ENCODE measurements at places on chromosomes 2 and 18. TPM values are rescaled to one million over a fixed set of nuclear protein-coding genes. Genes with fewer than 3 reads are reported as not detected.

DNA sequence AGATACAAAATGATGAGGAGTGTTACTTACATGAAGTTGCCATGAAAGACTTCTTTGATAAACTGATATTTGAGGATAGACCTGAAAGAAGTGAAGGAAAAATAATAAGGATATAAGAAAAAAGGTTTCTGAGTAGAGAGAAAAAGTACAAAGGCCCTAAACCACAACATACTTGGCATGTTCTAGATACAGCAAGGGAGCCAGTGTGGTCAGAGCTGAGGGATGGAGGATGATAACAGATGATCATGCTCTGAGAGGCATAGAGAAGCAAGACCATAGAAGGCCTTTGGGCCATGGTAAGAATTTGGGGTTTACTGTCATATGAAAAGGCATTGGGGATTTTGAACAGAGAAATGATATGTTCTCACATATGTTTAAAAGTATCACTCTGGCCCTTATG lies 424.1 kb upstream of the CHST9 start:
- H3K4me3 ChIP-seq = no peak overlapping the region
- H3K27ac ChIP-seq = no peak overlapping the region
- DNase-seq = no peak
- no peaks in the 10 kb centered on the region for H3K27me3 ChIP-seq
- H3K36me3 ChIP-seq = no peaks in the 10 kb centered on the region

DNA sequence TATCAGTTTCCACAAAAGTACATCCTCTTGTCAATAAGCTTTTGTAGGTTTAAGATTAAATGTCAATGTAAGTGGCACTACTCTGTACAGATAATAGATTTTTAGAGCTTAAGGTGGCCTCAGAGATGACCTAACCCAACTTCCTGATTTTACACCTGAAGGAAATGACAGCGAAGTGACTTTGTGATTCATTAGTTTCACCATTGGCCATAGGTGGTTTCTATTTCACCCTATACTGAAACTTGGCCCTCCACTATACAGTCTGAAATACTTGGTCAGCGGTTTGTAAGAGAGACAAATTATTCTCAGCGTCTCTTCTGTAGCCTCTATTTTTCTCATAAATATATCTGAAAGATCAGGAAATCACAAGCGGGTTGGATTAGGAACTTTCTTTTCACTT lies 330.4 kb upstream of the FAM98A start:
- no peak overlapping the region for H3K4me3 ChIP-seq
- no peak for DNase-seq
- no peak overlapping the region for H3K27ac ChIP-seq
- H3K36me3 ChIP-seq = no peaks in the 10 kb centered on the region

- no peaks in the 10 kb centered on the region for H3K27me3 ChIP-seq
- H3K27ac ChIP-seq = no peak overlapping the region
- DNase-seq = no peak
- no peaks in the 10 kb centered on the region for H3K4me1 ChIP-seq
- H3K4me3 ChIP-seq = no peak overlapping the region
- no peaks in the 10 kb centered on the region for H3K36me3 ChIP-seq
These were observed 148.6 kb downstream of the TWIST2 start for GRCh38 chr2:238996331-238997136.

GRCh38 chr2:236257575-236257974 lies 6.6 kb downstream of the ASB18 start:
- H3K4me1 ChIP-seq = no peaks in the 10 kb centered on the region
- peaks cover 76% of the 10 kb centered on the region for H3K27me3 ChIP-seq
- H3K4me3 ChIP-seq = no peak overlapping the region
- H3K27ac ChIP-seq = no peak overlapping the region

DNA sequence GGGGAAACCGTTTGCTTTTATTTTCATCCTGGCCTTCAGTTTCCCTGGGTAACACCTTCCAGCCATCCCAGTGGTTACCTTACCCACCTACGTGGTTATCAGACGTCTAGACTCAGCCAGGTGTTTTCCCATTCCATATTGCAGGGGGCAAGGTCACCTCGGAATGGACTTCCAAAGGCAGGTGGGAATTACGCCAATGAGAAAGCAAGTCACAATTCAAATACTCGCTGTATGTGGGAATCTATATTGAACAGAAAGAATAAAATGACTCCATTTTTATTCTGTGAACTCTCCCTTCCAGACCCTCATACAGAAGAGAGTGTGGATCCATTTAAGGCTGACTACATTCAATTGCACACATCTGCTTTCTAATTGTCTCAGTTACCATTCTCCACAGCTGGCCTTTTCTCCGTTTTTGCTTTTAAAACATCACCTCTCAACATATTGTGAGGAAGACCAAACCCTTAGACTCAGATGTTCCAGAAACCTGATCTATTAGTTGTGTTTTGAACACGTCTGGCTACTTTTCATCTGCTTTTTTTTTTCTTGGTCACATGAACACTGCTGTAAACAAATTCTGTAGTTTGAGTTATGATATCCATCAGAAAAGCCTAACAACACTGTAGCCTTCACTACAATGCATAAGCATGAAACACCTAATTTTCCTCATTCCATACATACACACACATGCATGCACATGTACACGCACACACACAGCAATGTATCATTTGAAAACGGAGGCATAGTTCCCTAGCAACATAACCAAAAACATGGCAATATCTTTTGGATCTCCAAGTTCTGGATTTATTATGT lies 59.8 kb downstream of the BCL2 start:
- no peaks in the 10 kb centered on the region for H3K27me3 ChIP-seq
- H3K4me3 ChIP-seq = no peak overlapping the region
- no peaks in the 10 kb centered on the region for H3K36me3 ChIP-seq
- H3K27ac ChIP-seq = no peak overlapping the region
- H3K4me1 ChIP-seq = peaks cover 30% of the 10 kb centered on the region

DNA sequence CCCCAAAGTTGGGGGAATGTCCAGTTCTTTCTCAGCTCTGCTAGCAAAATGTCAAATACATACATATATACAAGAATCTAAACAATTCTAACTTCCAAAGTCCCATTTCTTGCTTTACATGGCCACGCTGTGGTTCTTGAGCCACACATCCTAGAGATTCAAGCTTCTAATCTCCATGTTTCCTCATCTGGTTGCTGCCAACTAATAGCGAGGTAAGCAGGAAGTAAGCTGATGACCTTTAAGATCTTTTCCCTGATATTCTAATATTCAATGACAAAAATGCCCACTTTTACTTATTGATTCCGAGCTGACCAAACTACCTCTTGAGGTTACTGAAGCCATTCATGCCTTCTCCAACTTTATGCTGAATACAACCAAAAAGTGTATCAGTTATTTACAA lies 3.3 kb downstream of the VPS54 start:
- H3K27me3 ChIP-seq = no peaks in the 10 kb centered on the region
- no peak overlapping the region for H3K27ac ChIP-seq
- no peak overlapping the region for H3K4me3 ChIP-seq
- H3K4me1 ChIP-seq = peaks cover 26% of the 10 kb centered on the region

- no peak overlapping the region for H3K4me3 ChIP-seq
- H3K27me3 ChIP-seq = no peaks in the 10 kb centered on the region
- peaks cover 35% of the 10 kb centered on the region for H3K4me1 ChIP-seq
- H3K36me3 ChIP-seq = peaks cover 14% of the 10 kb centered on the region
- DNase-seq = no peak
- no peak overlapping the region for H3K27ac ChIP-seq
These were observed 8.9 kb downstream of the GTF3C2 start for GRCh38 chr2:27347641-27348040.

GRCh38 chr2:112160283-112161250 lies 22.4 kb downstream of the FBLN7 start:
- H3K27ac ChIP-seq = no peak overlapping the region
- no peak for DNase-seq
- H3K4me1 ChIP-seq = no peaks in the 10 kb centered on the region
- H3K36me3 ChIP-seq = no peaks in the 10 kb centered on the region
- no peak overlapping the region for H3K4me3 ChIP-seq
- H3K27me3 ChIP-seq = no peaks in the 10 kb centered on the region

GRCh38 chr2:167784084-167784425 lies 463.3 kb downstream of the STK39 start:
- DNase-seq = no peak
- H3K36me3 ChIP-seq = no peaks in the 10 kb centered on the region

- no peak for DNase-seq
- no peak overlapping the region for H3K27ac ChIP-seq
- H3K36me3 ChIP-seq = no peaks in the 10 kb centered on the region
- no peaks in the 10 kb centered on the region for H3K27me3 ChIP-seq
These were observed 173.0 kb upstream of the REV1 start for GRCh38 chr2:99662761-99663341.

- no peak for DNase-seq
- peaks cover 11% of the 10 kb centered on the region for H3K4me1 ChIP-seq
- H3K4me3 ChIP-seq = no peak overlapping the region
- H3K27me3 ChIP-seq = no peaks in the 10 kb centered on the region
- no peaks in the 10 kb centered on the region for H3K36me3 ChIP-seq
- H3K27ac ChIP-seq = no peak overlapping the region
These were observed 68.0 kb downstream of the MAPK4 start for GRCh38 chr18:50627594-50628532.

DNA sequence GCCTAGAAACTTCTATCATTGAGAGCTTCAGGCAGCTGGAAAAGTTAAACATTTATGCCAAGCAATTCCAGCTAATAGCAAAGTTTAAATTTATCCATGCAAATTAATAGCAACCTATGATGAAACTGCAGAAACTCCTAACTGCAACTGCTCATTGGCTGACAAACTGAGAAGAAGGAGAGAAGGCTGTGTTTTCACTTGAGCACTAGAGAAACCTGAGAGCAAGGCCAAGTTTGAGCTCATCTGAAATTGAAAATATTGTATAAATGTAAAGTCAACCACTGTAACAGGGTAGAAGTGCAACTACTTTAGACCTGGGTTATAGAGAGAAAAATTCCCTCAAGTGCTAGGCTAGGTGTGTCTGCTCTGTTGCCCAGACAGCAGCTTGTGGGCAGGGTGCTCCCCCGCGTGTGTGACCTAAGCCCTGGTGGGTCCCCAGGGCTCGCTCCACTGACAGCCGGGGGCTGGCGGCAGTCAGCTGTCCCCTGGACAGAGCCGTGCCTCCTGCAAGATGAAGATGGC lies 50.2 kb downstream of the CABYR start:
- no peak overlapping the region for H3K4me3 ChIP-seq
- H3K36me3 ChIP-seq = peaks cover 6% of the 10 kb centered on the region

DNA sequence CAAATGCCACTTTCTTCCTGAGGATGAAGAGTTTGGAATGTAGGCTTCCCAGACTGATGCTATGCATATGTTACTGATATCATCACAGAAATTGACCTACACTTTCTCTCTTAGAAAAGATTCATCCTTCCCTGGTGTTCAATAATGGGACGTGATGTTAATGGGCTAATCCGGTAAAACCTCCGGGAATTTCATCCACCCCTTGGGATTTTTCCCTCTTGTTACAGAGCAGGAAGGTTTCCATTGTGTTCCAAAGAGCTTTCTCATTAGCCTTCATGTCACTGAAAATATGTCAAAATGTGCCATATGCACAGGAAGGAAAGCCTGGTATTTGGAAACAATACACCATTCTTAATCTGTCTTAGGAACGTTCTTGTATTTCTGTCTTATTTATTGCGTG lies 20.7 kb downstream of the ALPK2 start:
- H3K4me1 ChIP-seq = no peaks in the 10 kb centered on the region
- peaks cover 10% of the 10 kb centered on the region for H3K27me3 ChIP-seq
- H3K4me3 ChIP-seq = no peak overlapping the region
- DNase-seq = no peak
- no peaks in the 10 kb centered on the region for H3K36me3 ChIP-seq

- H3K36me3 ChIP-seq = no peaks in the 10 kb centered on the region
- no peak overlapping the region for H3K4me3 ChIP-seq
- H3K4me1 ChIP-seq = no peaks in the 10 kb centered on the region
- H3K27ac ChIP-seq = no peak overlapping the region
These were observed 251.7 kb downstream of the LRRTM4 start for GRCh38 chr2:77270433-77270832.

DNA sequence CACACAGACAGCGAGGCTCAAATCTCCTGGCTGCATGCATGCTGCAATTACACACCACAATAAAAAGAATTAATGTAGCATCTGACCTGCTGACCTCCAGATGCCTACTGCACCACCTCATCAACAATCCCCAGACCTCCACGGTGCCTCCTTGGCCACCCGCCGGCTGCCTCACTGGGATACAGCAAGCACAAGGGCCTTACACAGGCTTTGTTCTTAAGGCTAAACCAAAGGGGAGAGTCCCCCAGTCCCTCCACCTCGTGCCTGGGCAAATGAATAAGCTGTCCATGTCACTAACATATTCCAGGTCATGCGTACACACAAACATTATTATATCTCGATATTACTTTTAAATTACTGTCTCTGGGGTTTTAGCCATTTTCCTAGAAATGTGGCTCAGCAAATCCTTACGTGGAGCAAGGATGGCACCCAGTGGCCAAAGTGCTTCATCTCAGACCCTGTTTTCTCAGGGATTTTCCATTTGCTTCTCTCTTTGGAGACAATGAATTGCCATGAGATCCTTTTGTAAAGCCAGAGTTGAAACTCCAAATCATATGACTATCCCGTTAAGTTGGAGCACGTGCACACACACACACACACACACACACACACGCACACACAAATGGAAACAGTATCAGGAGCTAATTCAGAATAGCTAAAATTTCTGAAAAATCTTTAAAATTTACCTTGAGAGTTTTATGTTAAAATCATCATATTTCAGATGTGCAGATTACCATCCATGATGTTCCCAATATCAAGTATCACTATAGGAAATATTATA lies 313.8 kb downstream of the PDE11A start:
- no peak overlapping the region for H3K4me3 ChIP-seq
- no peaks in the 10 kb centered on the region for H3K27me3 ChIP-seq
- no peak for DNase-seq
- peaks cover 22% of the 10 kb centered on the region for H3K4me1 ChIP-seq
- no peaks in the 10 kb centered on the region for H3K36me3 ChIP-seq
- H3K27ac ChIP-seq = no peak overlapping the region

DNA sequence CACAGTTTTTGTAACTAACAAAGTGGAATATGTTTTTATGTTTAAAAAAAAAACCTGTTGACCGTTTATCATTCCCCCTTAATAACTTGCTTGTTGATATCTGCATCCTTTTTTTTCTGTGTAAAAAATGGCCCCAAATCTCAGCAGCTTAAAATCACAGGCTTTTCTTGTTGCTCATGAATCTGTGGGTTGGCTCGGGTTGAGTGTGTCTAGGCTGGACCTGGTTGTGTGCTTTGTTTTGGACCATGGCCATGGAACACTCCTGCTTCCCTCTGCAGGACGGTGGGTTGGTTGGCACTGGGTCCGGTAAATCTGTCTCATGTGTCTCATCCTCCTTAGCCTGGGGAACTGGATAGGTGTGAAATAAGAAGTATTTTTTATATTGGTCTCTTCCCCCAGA lies 139.0 kb upstream of the LINC00305 start:
- DNase-seq = no peak
- H3K4me1 ChIP-seq = no peaks in the 10 kb centered on the region
- H3K27me3 ChIP-seq = no peaks in the 10 kb centered on the region
- H3K27ac ChIP-seq = no peak overlapping the region
- H3K4me3 ChIP-seq = no peak overlapping the region

GRCh38 chr2:102514061-102514785 lies 41.2 kb downstream of the SLC9A4 start:
- H3K4me3 ChIP-seq = no peak overlapping the region
- H3K36me3 ChIP-seq = peaks cover 1% of the 10 kb centered on the region
- H3K27me3 ChIP-seq = no peaks in the 10 kb centered on the region

AP1S3 gene
- total RNA-seq = not detected

HOXD11 gene
- total RNA-seq = not detected

CAPN14 gene
- total RNA-seq = not detected

TMEM163 gene
- not detected for total RNA-seq

GALNT3 gene
- total RNA-seq = 81.9 TPM

ORC4 gene
- 86.1 TPM for total RNA-seq
